MG63 (cell line): ENCODE measurements at places on chromosomes 12 and 14.
A peak's percentile ranks its signal among the peaks of the same experiment; 100 is the strongest.

- no peak for DNase-seq
Observed at GRCh38 chr12:68403296-68403695, 71.1 kb upstream of the MDM1 start.

DNA sequence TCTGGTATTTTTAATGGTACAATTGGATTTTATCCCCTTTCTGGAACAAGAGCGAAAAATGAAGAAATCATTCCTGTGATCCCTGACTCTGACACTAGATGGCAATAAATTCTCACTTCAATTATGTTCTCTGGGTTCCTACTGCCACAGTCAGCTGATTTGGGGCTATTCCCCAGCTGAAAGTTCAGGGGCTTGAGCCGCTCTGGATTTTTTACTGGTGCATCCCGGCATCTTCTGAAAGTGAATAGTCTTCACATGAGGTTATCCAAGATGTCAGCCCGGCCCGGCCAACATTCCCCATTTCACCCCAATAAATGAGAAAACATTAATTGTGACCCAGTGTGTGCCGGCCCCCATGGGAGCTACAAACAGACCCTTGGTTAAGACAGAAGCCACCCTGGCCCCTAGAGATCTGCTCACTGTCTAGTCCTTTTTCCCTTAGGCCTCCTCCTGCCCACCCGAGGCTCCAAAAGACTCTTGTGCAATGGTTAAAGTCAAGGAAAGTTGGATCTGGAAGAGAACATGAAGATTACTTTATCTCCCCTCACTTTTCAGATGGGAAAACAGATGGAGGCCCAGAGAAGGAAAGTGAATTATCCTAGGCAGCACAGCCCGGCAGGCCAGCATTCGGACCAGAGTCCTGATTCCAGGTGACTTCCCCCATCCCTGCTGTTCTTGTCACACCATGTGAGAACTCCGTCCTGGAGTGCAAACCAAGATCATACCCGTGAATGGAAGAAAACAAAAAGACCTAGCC, 20.8 kb downstream of the CKAP4 start:
- DNase-seq, result no peak

GRCh38 chr12:6295094-6295811, 15.2 kb upstream of the PLEKHG6 start:
- peak; percentile 62 for DNase-seq

DNA sequence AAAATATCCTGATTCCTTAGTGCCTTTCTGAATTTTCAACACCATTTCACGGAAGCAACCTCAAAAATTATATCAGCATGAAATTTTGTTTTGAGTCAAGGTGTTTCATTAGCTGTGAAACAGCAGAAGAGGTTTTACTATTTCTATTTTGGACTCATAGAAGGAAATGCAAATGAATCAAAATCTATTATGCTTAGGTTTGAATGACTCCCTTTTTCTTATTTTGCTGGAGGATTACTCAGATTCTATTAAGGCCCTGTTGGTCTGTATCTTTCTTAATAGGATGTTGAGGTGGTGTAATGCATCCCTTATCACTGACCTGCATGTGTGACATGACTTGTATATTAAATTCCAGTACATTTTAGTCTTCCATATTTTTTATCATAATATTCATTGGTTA, 165.8 kb downstream of the TMTC2 start:
- DNase-seq, result no peak

- no peak for DNase-seq
Observed at GRCh38 chr12:110928700-110929099, 8.3 kb upstream of the MYL2 start.

GRCh38 chr12:17035372-17035771, 429.4 kb upstream of the LMO3 start:
- no peak for DNase-seq

GRCh38 chr12:109162551-109162950, 46.2 kb downstream of the ACACB start:
- no peak for DNase-seq

GRCh38 chr14:51889851-51890250, 29.4 kb downstream of the GNG2 start:
- no peak for DNase-seq

DNA sequence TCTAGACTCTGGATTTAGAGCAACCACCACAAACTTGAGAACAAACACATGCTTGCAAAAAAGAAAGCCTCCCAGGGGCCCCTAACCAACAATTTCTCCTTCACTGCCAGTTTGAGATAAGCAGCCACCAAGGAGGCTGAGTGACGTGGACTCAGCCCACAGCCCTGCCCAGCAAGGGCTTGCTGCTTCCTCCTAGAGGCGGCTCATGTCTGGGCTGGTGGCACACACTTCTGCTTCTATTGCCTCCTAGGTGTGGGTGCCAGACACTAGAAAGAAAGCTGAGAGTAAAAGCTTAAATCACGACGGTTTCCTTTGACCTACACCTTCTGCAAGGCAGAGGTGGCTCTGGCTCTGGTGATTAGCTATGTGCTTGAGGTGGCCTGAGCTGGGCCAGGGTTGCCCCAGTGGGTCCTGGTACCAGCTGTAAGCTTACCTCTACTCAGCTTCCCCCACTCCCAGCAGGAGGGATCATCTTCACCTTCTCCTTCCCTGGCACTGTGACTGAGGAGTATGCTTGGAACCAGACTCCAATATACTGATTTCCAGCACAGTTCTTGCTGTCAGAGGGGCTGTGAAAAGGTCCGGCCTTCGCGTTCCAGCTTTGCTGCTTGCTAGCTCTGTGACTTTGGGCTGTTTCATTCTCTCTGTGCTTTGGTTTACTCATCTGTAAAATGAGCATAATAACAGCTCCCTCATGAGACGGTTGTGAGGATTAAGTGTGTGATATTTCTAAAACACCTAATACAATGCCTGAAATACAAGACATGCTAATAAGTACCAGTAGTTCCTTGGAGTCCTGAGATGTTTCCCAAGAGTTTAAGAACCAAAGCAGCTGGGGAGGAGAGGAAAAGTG, 89.7 kb upstream of the PARP11 start:
- DNase-seq, result no peak

- DNase-seq, result no peak
Observed at GRCh38 chr12:101204602-101205304, 5.3 kb downstream of the SLC5A8 start.

DNA sequence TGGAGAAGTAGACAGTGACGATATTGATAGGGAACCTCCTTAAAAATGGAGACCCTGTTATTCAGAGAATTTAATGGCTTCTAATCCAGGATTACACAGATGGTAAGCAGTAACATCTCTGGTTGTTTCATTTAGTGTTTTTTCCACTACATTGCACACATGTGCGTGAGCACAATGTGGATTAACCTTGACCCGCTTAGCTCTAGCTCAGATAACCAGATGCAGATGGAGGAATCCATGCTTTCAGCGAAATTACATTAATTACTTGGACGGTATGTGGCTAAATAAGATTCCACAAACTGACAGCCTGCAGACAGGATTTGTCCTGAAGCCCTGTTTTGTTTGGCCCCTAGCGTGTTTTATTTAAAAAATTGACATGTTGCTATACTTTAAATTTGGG, 378.4 kb downstream of the CCDC91 start:
- DNase-seq, result no peak

DNA sequence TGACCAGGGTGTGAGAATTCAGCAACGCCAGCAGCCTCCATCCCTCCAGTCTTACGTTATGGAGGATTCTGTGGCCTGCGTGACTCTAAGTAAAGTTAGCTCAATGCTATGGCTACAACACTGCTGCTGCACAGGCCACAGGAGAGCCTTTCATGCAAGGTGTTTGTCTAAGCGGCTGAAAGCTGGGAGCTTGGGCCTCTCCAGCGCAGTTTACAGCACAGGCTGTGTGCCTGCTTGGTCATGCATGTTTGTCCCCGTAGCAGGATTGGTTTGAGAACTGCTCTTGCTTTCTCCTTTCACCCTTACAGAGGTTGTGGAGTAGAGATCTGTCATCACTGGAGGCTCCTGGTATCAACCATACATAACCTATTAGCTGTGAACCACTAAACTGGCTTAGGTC, 113.1 kb upstream of the TMCC3 start:
- DNase-seq, result no peak

DNA sequence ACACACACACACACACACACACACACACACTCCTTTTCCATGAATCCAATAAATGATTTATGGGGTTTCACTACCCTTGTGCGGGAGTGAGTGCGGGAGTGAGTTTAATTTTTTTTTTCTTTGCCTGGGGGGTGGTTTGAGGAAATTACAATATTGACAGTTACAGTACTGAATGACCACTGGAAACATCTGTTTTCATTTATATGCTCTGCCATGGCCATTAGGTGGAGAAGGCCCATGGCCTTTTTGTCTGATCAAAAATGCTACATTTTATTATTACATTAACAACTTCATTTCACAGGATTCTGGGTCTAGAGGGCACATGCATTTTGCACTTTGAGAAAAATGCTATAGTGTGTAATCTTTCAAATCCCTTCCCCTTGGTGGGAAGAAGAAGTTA, 5.9 kb downstream of the TBX3 start:
- no peak for DNase-seq

DNA sequence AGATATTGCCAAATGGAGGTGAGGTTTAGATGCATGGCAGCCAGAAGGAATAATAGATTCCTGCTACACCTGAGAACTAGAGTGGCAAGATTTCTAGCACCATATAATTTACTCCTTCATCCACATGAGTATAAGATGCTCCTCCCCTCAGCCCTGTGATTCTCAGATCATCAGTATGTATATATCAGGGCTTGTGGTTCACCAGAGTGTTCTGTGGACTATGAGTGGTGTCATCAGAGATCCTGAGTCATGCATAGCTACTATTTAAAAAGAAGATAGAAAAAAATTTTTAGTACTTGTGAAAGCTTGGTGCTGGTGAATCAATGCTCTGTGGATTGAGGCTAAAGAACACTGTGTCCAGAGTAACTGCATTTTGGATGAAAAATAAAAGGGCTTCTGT, 285.9 kb downstream of the BMP4 start:
- peak; percentile 0 for DNase-seq

DNA sequence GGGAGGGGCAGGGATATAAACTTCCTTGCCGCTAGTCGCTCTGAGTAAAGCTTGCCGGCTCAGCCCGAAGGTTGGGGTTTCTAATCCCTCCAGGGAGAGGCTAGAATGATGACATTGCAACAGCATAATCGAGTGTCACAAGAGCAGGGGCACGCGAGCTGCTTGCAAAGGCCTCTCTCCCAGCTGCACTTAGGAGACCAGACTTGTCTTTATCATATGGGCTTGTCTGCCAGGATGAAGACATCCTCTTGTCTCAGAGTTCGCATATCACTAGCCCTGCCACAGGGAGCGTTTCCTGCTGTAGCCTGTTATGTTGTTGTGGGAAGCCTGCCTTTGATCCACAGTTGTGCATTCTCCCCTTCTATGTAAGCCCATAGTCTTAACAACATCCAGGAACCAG, 180.0 kb downstream of the ESR2 start:
- DNase-seq, result no peak

DNA sequence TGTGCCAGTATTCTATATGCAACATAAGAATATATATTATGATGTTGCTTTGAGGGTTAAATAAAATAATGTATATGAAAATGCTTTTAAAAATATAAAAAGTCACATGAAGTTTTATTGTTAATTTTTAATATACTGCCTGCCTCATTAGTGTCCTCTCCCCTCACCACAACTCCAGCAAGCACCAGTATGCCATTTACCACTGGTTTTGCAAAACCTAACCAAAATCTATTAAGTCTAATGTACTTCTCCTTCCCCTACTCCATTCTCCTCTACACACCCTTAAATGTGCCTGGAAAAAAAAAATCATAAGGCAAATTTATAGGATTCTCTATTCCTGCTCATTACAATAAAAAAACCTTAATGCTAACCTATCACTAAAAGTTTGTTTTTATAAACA, 24.0 kb upstream of the GNG2 start:
- no peak for DNase-seq

GRCh38 chr14:54671537-54671936, 104.6 kb downstream of the SAMD4A start:
- DNase-seq, result no peak
